Mesenteric fat pad (tissue), 1 donor: ENCODE measurements at places on chromosomes 1 and 21. TPM values are rescaled to one million over a fixed set of nuclear protein-coding genes. Genes with fewer than 3 reads are reported as not detected.

The GJB3 gene
- total RNA-seq, result not detected

The CHODL gene
- 1.7 TPM for total RNA-seq

The FNDC10 gene
- total RNA-seq, result 2.9 TPM

The ARV1 gene
- total RNA-seq, result 12.9 TPM

The FAF1 gene
- total RNA-seq, result 47.8 TPM

The TSPAN1 gene
- total RNA-seq, result 1.2 TPM

The PDE4B gene
- 18.6 TPM for total RNA-seq

DNA sequence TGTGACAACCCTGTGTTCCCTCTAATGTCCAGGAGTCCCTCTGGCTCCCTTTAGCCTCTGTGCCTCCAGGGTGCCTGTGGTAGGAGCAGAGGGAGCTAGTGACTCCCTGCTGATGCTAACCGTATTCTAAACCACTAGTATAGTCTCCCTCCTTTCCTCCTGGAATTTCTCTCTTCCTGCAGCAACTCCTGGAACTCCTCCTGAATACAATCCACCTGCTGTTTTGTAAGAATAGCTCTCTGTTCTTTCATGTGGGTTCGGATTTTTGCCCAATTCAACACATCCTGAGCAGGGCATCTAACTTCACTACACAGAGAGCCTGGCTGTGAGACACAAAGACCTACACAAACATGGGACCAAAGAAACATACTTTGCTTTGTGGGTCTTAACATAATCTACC lies 107.9 kb downstream of the RUNX1 start:
- no peak for DNase-seq

GRCh38 chr1:36350659-36351226 lies 27.3 kb upstream of the EVA1B start:
- no peak for DNase-seq

DNA sequence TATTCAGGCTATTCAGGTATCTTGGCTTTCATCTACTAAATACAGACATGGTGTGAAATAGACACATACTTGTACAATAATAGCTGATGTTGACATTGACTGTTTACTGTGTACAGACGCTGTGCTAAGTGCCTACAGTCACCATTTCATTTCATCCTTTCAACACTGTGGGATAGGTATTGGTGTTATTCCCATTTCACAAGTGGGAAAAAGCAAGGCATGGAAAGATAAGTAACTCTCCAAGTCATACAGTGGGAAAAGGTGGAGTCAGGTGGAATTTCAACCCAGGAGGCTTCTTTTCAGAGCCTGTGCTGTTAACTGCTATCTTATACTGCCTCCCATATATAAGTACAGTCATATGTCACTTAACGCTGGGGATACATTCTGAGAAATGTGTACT lies 49.6 kb upstream of the ATP1A1 start:
- no peak for DNase-seq

DNA sequence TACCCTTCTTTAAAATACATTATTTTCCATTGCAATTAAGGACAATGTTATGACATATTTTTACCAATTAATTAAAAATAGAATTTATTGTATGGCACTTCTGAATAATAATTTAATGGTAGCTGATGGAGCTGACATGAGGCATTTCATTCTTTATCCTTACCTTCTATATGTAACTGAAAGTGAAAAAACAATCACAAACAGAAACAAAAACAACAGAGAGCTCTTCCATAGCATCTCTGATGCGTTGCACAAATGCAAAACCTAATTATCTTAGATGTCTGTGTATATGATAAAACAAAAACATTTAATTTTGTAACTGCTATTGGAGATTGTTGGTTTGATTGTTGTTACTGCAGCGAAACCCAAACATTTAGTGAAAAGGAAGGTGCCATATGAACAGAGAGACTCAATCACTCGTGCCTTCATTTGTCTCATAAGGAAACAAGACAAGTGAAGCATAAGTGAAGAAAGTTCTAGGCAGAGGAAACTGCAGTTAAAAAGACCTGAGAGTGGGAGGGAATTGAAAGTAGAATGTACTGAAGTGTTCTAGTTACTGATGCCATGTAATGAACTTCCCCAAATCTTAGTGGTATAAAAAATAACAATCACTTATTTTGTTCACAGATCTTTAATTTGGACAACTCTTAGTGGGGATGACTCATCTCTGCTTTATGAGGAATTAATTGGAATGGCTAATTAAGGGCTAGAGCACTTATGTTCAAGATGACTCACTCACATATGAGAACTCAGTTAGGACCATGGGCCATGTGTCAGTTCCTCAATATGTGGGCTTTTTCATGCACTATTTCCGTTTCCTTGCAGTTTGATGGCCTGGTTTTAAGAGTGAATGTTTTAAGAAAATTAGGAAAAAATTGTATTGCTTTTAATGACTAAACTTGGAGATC lies 245.0 kb upstream of the OLFM3 start:
- DNase-seq, result no peak

- DNase-seq, result no peak
These were observed 23.3 kb upstream of the TNNI1 start for GRCh38 chr1:201444792-201445191.

DNA sequence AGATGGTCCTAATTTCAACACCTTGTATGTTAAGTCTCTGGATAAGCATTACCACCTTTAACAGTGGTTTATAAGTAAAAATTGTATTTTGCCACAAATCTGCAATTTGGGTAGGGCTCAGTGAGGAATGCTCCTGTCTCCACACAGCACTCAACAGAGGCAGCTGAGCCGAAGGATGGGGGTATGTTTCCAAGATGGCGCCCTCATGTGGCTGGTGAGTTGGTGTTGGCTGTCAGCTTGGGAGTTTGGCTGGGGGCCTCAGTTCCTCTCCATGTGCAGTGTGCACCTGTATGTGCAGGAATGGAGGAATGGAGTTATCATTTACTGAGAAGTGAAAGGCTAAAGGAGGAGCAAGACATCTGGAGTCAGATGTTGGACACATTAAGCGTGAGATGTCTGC lies 136.8 kb downstream of the GABPA start:
- DNase-seq, result no peak

GRCh38 chr1:174692313-174692712 lies 244.5 kb downstream of the GPR52 start:
- DNase-seq, result no peak

DNA sequence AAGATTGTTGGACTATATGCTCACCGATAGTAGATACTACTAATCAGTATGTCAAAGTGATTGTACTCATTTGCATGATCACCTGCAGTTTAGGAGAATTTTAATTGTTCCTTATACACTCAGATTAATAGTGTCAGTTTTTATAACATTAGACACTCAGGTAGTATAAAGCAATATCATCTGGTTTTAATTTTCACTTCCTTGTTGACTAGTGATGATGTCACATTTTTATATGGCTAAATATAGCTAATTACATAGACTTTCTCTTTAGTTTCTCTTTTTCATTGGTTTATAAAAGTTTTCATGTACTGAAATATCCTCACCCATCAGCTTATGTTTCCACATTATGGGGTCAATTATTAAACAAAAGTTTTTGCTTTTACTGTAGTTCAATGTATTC lies 1332.4 kb upstream of the ADGRL2 start:
- no peak for DNase-seq

DNA sequence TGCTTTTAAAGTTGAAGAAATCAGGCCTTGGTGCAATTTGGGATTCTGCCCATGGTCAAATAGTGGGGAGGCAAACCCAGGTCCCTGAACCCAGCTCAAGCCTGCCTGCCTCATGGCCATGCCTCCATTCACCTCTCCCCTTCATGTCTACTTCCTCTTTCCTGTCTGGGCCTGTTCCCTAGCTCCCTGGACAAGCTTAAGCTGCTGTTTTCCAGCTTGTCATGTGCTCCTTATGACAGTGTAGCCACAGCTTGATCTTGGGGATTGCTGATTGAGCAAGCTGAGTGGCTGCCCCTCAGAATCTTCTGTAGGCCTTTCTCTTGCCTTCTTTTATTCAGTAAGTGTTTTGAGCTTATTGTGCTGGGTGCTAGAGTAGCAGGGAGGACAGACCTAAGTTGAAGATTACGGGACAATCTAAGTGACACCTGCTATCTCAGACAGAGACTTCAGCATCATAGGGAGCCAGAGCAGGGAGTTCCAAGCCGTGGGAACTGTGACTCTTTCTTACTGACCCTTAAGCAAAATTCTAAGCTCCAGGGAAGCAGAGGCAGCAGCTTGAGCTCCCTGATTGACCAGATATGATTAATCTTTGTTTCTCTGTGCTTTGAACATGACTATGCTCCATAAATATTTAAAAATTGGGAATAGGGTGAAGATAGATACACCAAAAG lies 520 bp upstream of the MR1 start:
- no peak for DNase-seq

GRCh38 chr1:100304921-100305320 lies 38.9 kb downstream of the RTCA start:
- no peak for DNase-seq

GRCh38 chr21:36082237-36082664 lies 12.4 kb downstream of the CBR1 start:
- no peak for DNase-seq

- DNase-seq, result no peak
These were observed 28.9 kb upstream of the NLRP3 start for GRCh38 chr1:247387096-247387495.

DNA sequence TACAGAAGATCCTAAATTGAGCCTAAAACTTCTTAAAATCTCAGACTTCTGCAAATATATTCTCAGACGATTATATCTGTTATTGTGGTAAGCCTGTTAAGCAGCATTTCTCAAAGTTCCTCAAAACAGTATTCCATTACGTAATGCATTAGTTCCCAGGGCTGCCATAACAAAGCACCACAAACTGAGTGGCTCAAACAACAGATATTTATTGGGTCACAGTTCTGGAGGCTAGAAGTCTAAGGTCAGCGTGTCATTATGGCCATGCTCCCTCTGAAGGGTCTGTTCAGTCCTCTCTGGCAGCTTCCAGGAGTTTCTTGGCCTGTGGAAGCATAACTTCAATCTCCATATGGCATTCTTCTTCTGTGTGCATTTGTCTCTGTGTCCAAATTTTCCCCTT lies 103.5 kb upstream of the ST6GALNAC5 start:
- DNase-seq, result no peak

DNA sequence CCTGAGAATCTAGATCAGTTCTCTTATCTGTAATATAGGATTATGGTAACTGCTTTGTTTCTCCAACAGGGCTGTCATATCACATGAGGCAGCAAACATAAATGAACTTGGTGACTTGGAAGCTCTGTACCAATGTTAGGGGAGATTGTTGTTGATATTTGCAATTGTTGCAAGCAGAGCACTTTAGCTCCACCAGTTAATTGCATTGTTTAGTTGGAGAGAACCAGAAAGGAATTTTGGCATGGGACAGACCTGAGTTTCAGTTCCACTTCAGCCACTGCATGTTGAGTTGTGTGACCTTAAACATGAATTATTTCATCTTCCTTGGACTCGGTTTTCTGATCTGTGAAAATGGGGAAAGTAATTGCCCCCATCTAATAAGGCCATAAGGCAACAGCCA lies 142.3 kb upstream of the JUN start:
- DNase-seq, result no peak
